ENCODE measurements at places on chromosomes 2 and 18. TPM values are rescaled to one million over a fixed set of nuclear protein-coding genes. Genes with fewer than 3 reads are reported as not detected.

DNA sequence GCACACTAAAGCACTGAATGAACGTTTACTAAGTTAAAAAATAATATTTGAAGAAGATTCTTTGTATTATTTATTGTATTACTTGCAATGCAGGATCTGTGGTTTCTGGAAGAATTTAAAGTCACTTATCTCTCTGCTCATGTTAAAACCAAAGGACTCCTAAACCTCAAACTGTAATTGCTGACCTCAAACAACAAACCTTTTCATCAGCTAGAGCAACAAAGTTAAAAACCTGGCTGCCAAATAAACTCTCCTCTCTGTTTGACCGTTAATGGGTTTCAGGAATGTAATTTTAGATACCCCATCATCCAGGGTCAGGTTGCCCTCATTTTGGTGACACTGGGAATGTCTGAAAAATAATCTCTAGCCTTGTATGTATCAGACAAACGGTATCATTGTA lies 239.1 kb downstream of the TGIF1 start:
- H3K4me3 ChIP-seq, result no peak overlapping the region
- peaks cover 17% of the 10 kb centered on the region for H3K4me1 ChIP-seq
- no peaks in the 10 kb centered on the region for H3K36me3 ChIP-seq
- peak; percentile 88 for DNase-seq
- H3K27ac ChIP-seq, result peak overlapping the region; percentile 60
- no peaks in the 10 kb centered on the region for H3K27me3 ChIP-seq

The AGXT gene
- total RNA-seq, result not detected

DNA sequence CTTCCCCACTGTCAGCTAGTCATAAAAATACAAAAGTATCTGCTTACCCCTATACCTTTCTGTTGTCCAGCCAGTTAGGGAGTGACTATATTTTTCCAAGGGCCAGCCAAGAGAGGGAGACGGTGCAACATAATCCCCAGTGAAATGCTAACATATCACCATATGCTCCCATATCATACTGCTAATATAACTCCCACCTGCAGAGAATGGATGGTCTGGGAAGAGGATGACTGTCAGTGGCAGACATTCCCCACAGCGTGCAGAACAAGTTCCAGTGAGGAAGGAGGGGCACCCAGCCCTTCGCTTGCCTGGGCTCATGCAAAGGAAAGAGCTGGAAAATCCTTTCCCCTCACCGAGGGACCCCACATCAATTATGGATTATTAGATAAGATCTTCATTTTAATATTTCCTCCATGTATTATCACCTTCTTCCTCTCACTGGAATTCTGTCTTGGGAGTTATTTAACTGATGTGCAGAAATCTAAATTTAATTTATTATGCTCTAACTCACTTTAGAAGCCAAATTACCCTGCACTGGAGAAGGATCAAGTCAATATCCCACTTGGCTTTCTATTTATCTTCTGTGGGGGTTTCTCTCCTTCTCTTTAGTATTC lies 135.6 kb downstream of the GALNT14 start:
- H3K4me1 ChIP-seq, result no peaks in the 10 kb centered on the region
- DNase-seq, result no peak
- no peaks in the 10 kb centered on the region for H3K36me3 ChIP-seq

GRCh38 chr2:20145497-20146193 lies 79.3 kb downstream of the SDC1 start:
- no peaks in the 10 kb centered on the region for H3K27me3 ChIP-seq
- no peak overlapping the region for H3K27ac ChIP-seq
- no peaks in the 10 kb centered on the region for H3K36me3 ChIP-seq
- no peak overlapping the region for H3K4me3 ChIP-seq
- no peak for DNase-seq
- H3K4me1 ChIP-seq, result peaks cover 44% of the 10 kb centered on the region

DNA sequence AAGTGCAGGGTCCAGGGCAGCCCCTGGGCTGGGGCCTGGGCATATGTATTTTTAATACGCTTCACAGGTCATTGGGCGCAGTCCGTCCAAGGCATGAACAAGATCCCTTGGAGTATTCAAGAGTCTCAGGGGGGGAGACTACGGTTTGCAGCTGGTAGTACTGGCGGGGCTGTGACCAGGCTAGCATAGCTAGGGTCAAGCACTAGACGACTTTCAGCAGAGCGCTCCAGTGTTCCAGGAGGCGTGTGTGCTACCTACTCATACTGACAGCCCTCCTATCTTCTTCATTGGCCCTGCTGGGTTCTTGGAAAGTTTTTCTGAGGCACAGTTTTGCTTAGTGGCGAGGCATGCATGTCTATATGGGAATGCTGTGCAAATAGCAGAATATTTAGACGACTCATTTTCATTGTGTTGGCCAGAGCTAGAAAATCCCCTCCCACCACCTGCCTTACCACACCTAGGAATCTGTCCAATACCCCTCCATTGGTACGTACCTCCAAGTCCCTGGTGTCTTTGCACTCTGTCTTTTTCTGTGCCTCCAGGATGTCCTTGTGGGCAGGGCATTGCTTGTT lies 68.2 kb downstream of the GLI2 start:
- H3K27me3 ChIP-seq, result no peaks in the 10 kb centered on the region
- no peak overlapping the region for H3K4me3 ChIP-seq

- H3K27me3 ChIP-seq, result peaks cover 73% of the 10 kb centered on the region
- peak overlapping the region; percentile 29 for H3K4me3 ChIP-seq
- H3K27ac ChIP-seq, result no peak overlapping the region
- peak; percentile 16 for DNase-seq
- peaks cover 27% of the 10 kb centered on the region for H3K4me1 ChIP-seq
These were observed 762 bp upstream of the GAD1 start for GRCh38 chr2:170815746-170816503.

DNA sequence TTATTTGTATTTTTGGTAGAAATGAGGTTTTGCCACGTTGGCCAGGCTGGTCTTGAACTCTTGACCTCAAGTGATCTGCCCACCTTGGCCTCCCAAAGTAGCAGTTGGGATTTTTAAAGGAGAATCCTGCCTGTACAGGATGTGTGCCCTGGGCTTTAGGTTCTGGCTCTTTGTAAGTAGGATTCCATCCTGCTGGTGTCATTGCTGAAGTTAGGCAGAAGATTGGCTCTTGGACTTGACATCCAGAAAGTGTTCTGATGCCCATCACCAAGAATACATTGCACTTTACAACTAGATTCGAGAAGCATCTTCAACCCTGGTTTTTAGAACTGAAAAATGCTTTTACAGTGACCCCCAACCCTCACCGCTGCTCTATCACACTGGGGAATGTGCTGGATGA lies 4.4 kb upstream of the TWIST2 start:
- no peaks in the 10 kb centered on the region for H3K36me3 ChIP-seq
- H3K4me1 ChIP-seq, result peaks cover 14% of the 10 kb centered on the region
- peaks cover 3% of the 10 kb centered on the region for H3K27me3 ChIP-seq
- H3K4me3 ChIP-seq, result no peak overlapping the region
- DNase-seq, result no peak
- no peak overlapping the region for H3K27ac ChIP-seq

- H3K4me3 ChIP-seq, result no peak overlapping the region
- no peak for DNase-seq
- no peak overlapping the region for H3K27ac ChIP-seq
- H3K27me3 ChIP-seq, result no peaks in the 10 kb centered on the region
These were observed 134.7 kb downstream of the MCFD2 start for GRCh38 chr2:46780801-46781445.
